Mesenchymal stem cell (in vitro differentiated cells and primary cell): ENCODE measurements at places on chromosomes 1 and 21.

DNA sequence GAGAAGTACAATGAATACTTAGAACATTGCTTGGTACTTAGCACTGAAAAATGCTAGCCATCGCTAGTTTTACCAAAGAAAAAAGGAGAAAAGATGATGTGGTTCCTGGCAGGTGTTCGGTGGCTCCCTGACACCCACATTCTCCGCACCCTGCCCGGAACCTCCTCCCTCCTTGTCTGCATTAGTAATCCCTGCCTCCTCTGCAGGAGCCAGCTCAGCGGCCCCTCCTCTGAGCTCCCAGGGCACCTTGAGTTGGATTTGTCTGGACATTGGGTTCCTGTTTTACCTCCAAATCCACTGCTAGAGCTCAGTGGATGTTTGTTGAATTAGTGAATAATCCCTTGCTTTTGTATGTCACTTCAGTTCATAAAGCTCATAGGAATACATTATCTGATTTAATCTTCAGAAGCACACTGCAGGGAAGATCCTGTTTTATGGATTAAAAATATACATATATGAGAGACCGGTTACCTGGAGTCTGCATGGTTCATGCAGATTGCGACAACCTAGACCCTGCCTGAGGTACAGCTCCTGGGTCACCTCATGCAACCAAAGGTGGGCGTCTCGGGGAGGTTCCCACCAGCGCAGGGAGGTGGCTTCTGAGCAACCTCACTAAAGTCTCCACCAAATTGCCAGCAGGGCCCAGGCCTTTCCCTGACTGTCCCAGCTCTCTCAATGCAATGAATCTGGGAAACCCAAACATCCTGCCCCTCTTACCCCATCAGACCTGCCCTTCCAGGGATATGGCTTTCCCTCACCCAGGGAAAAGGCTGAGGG is 24.2 kb downstream of the PCAT6 start:
- H3K4me3 ChIP-seq = no peak overlapping the region
- peaks cover 44% of the 10 kb centered on the region for H3K27me3 ChIP-seq
- no peaks in the 10 kb centered on the region for H3K36me3 ChIP-seq
- DNase-seq = no peak
- H3K27ac ChIP-seq = no peak overlapping the region

- no peaks in the 10 kb centered on the region for H3K27me3 ChIP-seq
- H3K36me3 ChIP-seq = no peaks in the 10 kb centered on the region
- peaks cover 1% of the 10 kb centered on the region for H3K4me1 ChIP-seq
- H3K27ac ChIP-seq = no peak overlapping the region
- H3K4me3 ChIP-seq = no peak overlapping the region
- DNase-seq = peak; percentile 53
These were observed 5.8 kb upstream of the TGFB2 start for GRCh38 chr1:218339267-218339831.

DNA sequence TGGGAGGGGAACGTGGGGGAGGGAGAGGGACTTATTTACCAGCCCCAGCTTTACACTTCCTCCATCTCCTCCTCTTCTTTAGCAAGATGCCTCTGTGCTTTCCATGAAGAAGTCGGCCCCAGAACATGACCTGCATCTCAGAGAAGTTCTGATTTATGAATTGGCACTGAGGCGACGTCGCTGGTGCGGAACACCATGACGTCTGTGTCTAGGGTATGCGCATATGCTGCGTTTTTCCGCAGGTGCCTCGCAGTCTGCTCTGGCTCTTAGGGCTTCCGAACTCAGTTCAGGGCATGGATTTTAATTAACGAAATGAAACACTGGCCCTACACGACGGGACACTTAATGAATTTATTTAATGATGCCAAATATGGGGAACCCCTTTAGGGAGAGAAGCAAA is 510.3 kb downstream of the SMYD3 start:
- H3K36me3 ChIP-seq = peaks cover 5% of the 10 kb centered on the region
- H3K27me3 ChIP-seq = no peaks in the 10 kb centered on the region

- H3K27me3 ChIP-seq = no peaks in the 10 kb centered on the region
- no peak overlapping the region for H3K27ac ChIP-seq
- no peaks in the 10 kb centered on the region for H3K36me3 ChIP-seq
- peak; percentile 91 for DNase-seq
- H3K4me1 ChIP-seq = peaks cover 23% of the 10 kb centered on the region
- no peak overlapping the region for H3K4me3 ChIP-seq
These were observed 2.3 kb downstream of the SLC2A5 start for GRCh38 chr1:9066945-9067807.

DNA sequence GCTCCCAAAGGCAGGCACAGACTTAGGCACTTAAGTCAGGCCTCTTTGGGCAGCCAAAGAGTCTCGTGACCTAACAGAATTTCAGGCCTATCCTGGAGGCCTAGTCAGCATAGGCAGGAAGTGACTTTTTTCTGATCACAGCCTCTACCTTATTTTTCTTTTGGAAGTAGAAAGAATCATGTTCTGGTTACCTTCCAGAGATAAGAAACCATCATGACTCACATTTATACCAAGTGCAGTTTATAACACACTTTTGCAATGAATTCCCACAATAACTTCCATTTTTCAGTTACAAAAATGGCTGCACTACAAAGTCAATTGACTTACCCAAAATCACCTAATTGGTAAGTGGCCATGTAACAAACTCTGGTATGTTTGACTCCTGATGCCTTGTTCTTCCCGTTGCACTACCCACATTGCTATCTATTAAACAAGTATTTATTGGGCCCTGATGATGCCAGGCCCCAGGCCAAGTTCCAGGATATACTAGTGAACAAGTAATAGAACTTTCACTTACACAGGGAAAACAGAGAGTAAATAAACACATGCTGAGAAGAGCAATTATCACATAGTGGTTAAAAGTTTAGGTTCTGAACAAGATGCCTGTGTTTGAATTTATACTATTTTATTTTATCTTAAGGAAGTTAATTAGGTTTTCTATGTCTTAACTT is 74.3 kb downstream of the SH3GLB1 start:
- no peak overlapping the region for H3K27ac ChIP-seq
- H3K4me3 ChIP-seq = no peak overlapping the region
- H3K4me1 ChIP-seq = peaks cover 4% of the 10 kb centered on the region

- H3K27me3 ChIP-seq = peaks cover 15% of the 10 kb centered on the region
- H3K27ac ChIP-seq = no peak overlapping the region
- H3K36me3 ChIP-seq = no peaks in the 10 kb centered on the region
- no peak for DNase-seq
- H3K4me3 ChIP-seq = no peak overlapping the region
These were observed 97.0 kb downstream of the FCRL5 start for GRCh38 chr1:157455318-157455717.

DNA sequence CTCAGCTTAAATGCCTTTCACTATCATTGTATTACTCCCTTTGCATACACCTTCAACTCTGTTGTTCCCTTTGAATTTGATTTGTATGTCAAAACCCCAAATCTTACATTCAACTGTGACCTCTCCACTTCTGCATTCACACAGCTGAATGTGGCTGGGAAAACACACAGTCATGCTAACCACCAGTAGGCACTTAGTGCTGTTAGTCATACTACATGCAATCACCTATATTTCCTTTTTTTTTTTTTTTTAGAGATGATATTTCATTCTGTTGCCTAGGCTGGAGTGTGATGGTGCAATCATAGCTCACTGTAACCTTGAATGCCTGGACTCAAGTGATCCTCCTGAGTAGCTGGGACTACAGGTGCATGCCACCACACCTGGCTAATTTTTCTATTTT is 16.2 kb downstream of the BTBD8 start:
- H3K4me3 ChIP-seq = no peak overlapping the region
- no peak overlapping the region for H3K27ac ChIP-seq
- H3K27me3 ChIP-seq = no peaks in the 10 kb centered on the region
- no peak for DNase-seq
- H3K4me1 ChIP-seq = no peaks in the 10 kb centered on the region

DNA sequence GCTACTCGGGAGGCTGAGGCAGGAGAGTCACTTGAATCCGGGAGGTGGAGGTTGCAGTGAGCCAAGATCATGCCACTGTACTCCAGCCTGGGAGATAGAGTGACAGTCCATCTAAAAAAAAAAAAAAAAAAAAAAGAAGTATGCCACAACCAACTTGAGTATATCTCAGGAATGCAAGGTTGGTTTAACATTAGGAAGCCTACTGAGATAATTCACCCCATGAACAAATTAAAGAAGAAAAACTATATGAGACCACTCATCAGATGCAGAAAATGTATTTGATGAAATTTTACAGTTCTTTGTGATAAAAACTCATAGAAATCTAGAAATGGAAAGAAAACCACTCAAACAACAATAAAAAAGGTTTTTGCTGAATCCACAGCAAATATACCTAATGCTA is 373.8 kb downstream of the LMO4 start:
- no peak for DNase-seq
- H3K4me1 ChIP-seq = no peaks in the 10 kb centered on the region
- no peak overlapping the region for H3K4me3 ChIP-seq

- no peaks in the 10 kb centered on the region for H3K4me1 ChIP-seq
- no peak for DNase-seq
- no peak overlapping the region for H3K27ac ChIP-seq
- H3K36me3 ChIP-seq = no peaks in the 10 kb centered on the region
- no peaks in the 10 kb centered on the region for H3K27me3 ChIP-seq
- no peak overlapping the region for H3K4me3 ChIP-seq
These were observed 279.5 kb downstream of the DUSP10 start for GRCh38 chr1:221462345-221462744.

- H3K36me3 ChIP-seq = peaks cover 20% of the 10 kb centered on the region
- no peaks in the 10 kb centered on the region for H3K27me3 ChIP-seq
- no peak overlapping the region for H3K27ac ChIP-seq
These were observed 1.8 kb downstream of the OTUD7B start for GRCh38 chr1:150008699-150009098.

GRCh38 chr21:32240851-32241687 is 37.8 kb downstream of the MIS18A start:
- no peak overlapping the region for H3K27ac ChIP-seq
- no peak overlapping the region for H3K4me3 ChIP-seq
- no peak for DNase-seq

DNA sequence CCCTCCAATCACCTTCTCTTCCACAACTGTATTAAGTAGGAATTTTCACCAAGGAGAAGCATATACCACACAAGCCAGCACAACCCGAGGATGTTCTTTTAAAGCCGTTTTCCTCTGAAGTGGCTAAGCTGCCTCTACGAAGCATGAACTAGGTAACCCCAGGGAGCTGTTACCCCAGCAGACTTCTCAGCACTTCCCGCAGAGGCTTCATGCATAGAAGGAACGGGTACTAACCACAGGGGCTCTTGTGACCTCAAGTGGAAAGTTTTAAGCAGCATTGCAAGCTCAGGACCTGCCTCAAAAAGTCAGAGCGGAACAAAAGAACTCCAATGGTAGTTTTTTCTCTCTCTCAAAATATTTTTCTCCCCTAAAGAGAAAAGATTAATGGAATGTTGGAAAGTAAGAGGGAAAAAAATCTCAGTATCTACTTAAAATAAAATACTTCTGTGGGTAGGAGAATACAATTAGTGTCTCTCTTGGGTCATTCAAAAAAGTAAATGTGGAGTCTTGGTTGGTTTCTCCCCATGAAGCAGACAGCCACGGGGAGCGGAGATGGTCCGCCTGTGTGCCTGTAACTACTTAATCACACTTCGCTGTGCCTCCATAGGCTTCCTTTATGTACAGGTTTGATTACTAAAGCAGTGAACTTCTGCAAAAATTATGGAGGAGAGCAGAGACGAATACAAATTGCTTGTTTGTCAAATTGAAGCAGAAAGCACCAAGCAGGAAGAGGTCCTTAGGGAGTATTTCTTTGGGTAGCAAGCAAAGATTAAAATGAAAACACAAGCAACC is 40.9 kb downstream of the STX6 start:
- H3K4me3 ChIP-seq = no peak overlapping the region
- no peak for DNase-seq
- peaks cover 17% of the 10 kb centered on the region for H3K36me3 ChIP-seq
- H3K27ac ChIP-seq = peak overlapping the region; percentile 72
- H3K4me1 ChIP-seq = peaks cover 5% of the 10 kb centered on the region

DNA sequence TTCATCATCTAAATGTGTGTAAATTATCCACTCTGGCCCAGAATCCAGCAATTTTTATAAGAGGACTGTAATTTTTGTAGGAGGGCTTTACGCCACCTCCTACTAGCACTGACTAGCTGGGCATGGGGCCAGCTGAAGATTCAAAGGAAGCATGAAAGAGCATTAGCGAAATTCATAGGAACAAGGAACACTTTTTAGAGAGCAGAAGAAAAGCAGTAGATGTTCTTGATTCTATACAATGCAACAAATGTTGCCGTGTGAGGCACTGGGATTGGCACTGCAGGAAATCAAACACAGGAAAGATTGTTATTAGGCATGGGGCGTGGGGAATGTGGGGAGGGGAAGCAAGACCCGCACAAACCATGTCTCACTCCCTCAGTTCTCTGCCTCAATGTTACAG is 58.4 kb upstream of the PARP1 start:
- DNase-seq = no peak
- no peaks in the 10 kb centered on the region for H3K4me1 ChIP-seq
- H3K27ac ChIP-seq = no peak overlapping the region
- H3K36me3 ChIP-seq = no peaks in the 10 kb centered on the region
- peaks cover 5% of the 10 kb centered on the region for H3K27me3 ChIP-seq

- DNase-seq = no peak
- H3K4me3 ChIP-seq = no peak overlapping the region
- no peaks in the 10 kb centered on the region for H3K36me3 ChIP-seq
- no peak overlapping the region for H3K27ac ChIP-seq
- H3K27me3 ChIP-seq = peaks cover 8% of the 10 kb centered on the region
- no peaks in the 10 kb centered on the region for H3K4me1 ChIP-seq
These were observed 14.5 kb upstream of the CSF3R start for GRCh38 chr1:36497207-36497606.

DNA sequence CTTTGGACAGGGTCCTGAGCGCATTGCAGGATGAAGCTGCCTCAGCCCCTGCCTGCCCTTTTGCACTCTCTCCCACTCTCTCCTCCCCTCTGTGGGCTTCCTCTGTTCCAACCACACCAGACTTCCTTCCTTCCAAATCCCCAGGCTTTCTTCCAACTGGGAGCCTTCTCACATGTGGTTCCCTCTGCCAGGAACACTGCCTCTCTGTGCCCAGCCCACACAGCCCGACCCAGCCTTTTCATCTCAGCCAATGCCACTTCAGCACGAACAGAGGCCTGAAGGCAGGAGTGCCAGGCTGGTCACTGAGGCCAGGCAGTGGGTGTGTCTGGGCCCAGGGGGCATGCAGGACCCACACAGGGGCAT is 5.9 kb downstream of the SELENON start:
- no peak overlapping the region for H3K27ac ChIP-seq
- peaks cover 58% of the 10 kb centered on the region for H3K36me3 ChIP-seq
- H3K4me1 ChIP-seq = peaks cover 10% of the 10 kb centered on the region
- DNase-seq = no peak

- H3K4me1 ChIP-seq = peaks cover 7% of the 10 kb centered on the region
- no peaks in the 10 kb centered on the region for H3K36me3 ChIP-seq
- no peak overlapping the region for H3K27ac ChIP-seq
- no peak for DNase-seq
- no peak overlapping the region for H3K4me3 ChIP-seq
- peaks cover under 1% of the 10 kb centered on the region for H3K27me3 ChIP-seq
These were observed 134.6 kb upstream of the DPYD start for GRCh38 chr1:98055457-98055856.

- H3K4me1 ChIP-seq = no peaks in the 10 kb centered on the region
- no peak overlapping the region for H3K4me3 ChIP-seq
- H3K27ac ChIP-seq = no peak overlapping the region
- DNase-seq = no peak
- H3K27me3 ChIP-seq = no peaks in the 10 kb centered on the region
- no peaks in the 10 kb centered on the region for H3K36me3 ChIP-seq
These were observed 91.7 kb downstream of the COL24A1 start for GRCh38 chr1:86064899-86065298.
